ENCODE measurements at places on chromosomes 4 and X.

DNA sequence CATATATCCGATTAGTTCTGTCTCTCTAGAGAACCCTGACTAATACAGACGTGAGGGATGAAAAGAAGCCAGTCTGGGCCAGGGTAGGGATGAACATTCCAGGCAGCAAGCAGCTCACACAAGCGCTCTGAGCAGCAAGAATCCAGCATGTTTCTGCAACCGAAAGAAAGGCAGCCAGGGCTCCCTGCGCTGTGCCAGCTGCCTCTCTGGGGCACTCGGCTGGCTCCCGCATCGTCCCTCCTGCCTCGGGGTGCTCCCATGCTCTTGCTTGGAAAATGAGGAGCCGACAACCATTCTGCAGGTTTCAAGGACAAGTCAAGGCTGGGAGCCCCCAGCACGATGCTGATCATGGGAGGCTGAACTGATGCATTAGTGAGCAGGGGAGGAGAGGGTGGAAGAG is 7.0 kb downstream of the JAKMIP1 start:
- DNase-seq = no peak

GRCh38 chrX:154012336-154012991 is 7.2 kb downstream of the IRAK1 start:
- DNase-seq = no peak

GRCh38 chr4:123018396-123018775 is 96.0 kb upstream of the NUDT6 start:
- no peak for DNase-seq

DNA sequence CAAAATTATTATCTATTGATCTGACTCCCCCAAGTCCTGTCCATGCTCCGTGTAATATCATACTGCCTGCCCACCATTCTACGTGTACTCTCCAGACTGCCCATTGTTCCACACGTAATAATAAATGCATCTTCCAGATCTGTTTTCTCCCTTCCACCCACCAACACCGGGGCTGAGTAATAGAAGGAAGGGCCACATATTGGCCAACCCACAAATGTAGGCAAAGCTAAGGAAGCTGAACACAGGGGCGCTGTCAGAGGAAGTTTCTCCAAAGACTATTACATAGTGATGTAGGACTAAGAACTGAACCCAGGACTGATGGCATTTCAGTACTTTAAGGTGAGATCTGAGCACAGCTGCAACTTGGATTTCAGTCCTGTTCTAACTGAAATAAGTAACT is 135.8 kb upstream of the GUCY1A1 start:
- DNase-seq = no peak

DNA sequence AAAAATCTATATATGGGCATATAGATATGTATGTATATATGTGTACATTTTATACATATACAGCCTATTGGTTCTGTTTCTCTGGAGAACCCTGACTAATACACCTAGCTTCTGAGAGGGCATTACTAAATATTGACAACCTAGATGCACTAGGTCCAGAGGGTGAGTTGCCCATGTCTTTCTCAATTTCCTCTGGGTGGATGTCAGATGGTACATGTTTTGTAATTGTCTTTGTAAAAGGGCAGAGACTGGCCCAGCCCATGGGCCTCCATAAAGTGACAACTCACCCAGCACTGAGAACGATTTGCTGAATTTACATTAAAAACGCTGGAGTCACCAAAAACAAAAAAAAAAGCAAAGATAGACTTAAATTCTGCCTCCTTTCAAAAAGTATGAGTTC is 198.5 kb upstream of the FAM241A start:
- DNase-seq = no peak

GRCh38 chr4:8738471-8738931 is 133.1 kb downstream of the HMX1 start:
- no peak for DNase-seq

DNA sequence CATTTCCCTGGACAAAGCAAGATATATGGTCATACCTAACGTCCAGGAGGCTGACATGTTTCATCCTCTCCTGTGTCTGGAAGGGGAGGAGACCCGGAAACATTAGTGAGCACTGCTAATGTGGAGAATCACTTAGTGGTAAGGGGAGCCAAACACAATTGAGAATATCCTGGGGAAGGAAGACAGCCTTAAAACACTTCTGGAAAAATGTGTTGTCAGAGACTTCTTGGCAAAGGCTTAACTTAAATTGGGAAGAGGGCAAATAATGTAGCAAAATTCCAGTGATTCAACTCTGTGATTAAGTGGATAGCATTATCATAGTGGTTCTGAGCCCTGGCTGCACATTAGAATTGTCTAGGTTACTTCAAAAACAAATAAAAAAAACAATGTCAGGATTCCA is 39.5 kb downstream of the SPARCL1 start:
- DNase-seq = no peak

- DNase-seq = no peak
Measured at GRCh38 chrX:63930140-63930539, 145.1 kb upstream of the ARHGEF9 start.

DNA sequence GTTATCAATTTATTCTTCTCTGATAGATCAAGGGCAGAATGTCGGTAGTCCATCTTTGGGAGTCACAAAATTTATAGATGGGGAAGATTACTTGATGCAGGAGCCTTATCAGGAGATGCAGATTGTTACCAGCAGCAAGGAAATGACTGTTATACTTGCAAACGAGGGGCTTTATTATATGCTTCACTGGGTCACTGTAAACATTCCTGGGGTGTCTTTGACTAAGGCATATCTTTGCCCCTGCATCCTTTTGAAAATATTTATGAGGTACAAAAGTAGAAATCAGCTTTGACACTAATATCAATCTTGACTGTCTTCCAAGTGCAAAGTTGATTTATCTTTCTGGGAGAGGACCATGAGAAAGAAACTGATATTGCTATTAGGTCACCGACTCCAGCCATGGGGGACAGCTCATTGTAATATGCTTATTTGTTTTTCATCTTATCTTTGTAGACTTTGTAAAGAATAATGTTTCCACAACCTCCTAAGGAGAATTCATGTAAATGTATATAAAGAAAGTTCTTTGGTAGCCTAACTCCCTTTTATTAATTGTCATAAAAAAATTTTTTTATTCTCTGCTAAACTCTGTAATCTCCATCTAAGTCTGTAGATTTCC is 177.3 kb upstream of the EMCN start:
- DNase-seq = no peak

DNA sequence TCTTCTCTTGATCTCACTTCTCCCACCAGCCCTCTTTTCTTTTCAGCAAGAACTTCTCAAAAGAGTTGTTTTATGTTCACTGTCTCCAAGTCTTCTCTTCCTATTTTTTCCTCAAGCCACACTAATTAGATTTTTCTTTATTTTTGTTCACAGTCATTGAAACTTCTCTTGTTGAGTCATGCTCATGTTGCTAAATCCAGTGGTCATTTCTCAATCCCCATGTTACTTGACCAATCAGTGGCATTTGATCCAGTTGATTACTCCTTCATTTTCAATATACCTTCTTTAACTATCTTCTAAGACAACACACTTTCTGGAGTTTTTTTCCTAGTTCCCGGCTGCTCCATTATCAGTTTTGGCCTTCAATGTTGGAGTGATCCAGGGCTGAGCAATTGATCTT is 103.1 kb upstream of the LSM6 start:
- DNase-seq = no peak

- no peak for DNase-seq
Measured at GRCh38 chrX:71922686-71923085, 12.0 kb downstream of the NHSL2 start.

DNA sequence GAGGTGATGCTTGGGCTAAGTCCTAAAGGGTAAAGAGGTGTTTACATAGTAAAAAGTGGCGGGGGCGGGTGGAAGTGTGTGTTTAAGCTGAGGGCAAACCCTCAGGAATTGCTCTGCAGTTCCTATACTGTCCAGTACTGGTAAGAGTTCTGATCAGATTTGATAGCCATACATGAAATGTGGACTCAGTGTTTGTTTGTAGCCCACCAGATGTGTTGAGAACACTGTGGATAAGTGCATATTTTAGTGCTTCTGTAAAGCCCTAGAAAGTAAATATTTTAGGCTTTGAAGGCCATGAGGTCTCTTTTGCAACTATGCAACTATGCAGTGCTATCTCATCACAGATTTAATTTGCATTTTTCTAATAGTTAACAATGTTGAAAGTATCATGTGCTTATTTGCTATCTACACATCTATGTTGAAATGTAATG is 80.7 kb upstream of the EOLA2 start:
- no peak for DNase-seq

DNA sequence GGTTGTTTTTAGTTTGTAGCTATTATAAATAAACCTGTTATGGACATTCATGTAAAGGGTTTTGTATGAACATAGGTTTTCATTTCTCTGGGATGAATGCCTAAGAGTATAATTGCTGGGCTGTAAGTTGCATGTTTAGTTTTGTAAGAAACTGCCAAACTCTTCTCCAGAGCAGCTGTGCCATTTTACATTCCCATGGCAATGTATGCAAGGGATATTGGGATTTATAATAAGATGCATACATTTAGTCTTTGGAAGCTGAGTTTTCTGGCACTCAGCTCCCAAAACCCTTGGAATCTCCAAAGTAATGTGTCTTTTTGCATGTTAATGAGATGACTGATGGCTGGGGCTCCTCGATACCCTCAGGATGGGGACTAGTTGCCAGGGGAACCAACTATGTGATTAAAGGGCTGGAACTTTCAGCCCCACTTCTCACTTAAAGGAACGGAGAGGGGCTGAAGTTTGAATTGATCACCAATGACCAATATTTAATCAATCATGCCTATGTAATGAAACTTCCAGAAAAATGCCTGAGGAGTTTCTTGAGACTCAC is 44.0 kb downstream of the SERTM2 start:
- DNase-seq = no peak

DNA sequence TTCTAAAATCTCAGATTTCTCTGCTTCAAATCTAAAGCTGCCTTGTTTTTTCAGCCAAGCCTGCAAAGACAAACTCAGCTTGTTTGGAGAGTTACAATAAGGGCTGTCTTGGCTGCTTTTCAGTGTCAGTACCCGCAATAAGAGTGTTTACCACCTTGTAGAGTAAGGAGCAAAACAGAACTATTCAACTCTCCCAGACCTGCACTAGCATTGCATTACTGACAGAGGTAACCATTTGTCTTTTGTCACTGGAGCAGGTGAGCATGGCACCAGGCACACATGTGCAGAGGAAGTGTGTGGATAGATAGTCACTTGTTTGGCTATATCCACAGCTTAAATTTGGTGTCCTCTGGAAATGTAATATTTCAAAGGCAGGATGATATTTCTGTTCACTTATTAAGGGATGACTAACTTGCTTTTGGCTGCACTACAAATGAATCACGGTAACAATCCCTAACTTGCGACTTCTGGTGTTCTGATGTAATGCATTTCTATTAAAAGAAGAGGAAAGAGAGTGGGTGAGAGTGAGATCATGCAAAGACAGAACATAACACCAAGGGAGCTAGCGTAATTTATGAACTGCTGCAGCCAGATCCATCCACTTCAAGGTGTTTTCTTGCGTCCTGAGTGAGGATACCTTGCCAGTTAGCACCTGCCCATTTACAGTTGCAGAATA is 38.6 kb downstream of the PTCHD1 start:
- DNase-seq = no peak

- no peak for DNase-seq
Measured at GRCh38 chrX:39000802-39001201, 199.5 kb downstream of the MID1IP1 start.

GRCh38 chr4:176001151-176002006 is 64.3 kb upstream of the WDR17 start:
- DNase-seq = no peak

- no peak for DNase-seq
Measured at GRCh38 chr4:34323549-34324320, 1920.6 kb downstream of the ARAP2 start.

- DNase-seq = no peak
Measured at GRCh38 chr4:2595436-2595835, 59.0 kb downstream of the FAM193A start.

GRCh38 chr4:83125738-83126141 is 11.2 kb upstream of the PLAC8 start:
- peak; percentile 82 for DNase-seq

DNA sequence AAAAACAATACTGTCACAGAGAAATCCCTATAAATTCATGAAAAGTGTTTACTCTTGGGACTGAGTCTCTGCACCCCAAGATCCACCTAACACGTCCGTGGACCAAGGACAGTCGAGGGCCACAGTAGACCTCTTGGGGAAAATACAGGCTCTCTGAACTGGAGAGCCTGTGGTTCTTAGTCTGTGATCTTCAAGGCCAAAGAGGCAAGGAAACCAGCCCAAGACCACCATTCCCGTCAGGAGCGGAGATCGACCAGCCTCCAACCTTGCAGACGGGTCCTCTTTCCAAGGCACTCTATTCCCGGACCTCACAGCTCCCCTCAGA is 1.6 kb upstream of the APBB2 start:
- DNase-seq = no peak

DNA sequence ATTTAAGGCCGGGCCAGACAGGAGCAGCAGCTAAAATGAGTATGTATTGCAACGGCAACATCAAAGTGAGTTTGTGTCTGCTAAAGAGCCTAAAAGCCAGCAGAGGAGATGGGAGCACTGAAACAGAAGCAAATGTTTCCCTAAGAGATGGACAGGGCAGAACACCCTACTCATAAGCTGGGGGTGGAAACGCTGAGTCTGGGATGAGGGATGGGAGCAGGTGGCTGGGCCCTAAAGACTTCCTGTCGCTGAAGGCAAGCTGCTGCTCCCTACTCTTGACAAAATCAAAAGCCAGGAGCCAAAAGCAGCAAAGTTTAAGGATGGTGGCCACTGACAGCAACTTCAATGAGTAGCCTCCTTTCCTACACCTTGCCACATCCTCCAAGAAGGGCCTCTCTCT is 40.6 kb upstream of the NAP1L5 start:
- DNase-seq = no peak

DNA sequence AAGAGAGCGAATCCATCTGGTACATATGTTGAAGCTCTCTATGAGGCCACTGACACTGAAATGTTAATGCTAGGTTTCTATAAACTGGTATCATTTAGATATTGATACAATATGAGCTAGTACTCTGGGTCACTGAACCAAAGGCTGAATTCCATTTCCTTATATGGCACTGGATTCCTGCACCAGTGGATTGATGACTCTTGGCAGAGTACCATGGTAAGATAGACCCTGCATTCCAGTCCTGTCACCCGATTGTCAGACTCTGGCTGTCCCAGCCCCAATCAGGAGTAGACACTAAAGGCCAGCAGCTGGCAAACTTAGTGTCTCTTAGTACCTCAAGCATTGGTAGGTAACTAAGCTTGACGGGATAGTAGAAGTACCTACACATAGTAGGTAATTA is 44.0 kb upstream of the EOLA2 start:
- DNase-seq = no peak

DNA sequence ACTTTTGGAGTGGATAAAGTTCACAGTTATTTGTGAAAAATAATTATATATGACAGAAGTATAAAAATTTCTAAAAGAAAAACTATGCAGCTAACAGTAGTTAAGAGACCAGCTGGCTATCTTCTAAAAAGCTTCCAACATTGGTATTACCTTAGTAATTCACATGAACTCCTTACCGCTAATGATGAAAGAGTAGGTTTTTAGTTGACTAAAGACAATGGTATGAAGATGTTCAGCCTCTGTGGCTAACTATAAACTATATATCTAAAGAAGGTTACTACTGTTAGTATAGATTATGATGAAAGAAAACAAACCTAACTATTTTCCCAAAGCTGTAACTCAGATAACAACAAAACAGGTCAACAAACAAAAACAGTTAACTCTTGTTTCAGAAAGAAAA is 10.4 kb downstream of the CCNI start:
- DNase-seq = no peak

GRCh38 chr4:131547506-131547981 is 1601.5 kb upstream of the PCDH10 start:
- DNase-seq = no peak

Data from GF-D8 (cell line).